ENCODE measurements at places on chromosomes 3 and 15.

DNA sequence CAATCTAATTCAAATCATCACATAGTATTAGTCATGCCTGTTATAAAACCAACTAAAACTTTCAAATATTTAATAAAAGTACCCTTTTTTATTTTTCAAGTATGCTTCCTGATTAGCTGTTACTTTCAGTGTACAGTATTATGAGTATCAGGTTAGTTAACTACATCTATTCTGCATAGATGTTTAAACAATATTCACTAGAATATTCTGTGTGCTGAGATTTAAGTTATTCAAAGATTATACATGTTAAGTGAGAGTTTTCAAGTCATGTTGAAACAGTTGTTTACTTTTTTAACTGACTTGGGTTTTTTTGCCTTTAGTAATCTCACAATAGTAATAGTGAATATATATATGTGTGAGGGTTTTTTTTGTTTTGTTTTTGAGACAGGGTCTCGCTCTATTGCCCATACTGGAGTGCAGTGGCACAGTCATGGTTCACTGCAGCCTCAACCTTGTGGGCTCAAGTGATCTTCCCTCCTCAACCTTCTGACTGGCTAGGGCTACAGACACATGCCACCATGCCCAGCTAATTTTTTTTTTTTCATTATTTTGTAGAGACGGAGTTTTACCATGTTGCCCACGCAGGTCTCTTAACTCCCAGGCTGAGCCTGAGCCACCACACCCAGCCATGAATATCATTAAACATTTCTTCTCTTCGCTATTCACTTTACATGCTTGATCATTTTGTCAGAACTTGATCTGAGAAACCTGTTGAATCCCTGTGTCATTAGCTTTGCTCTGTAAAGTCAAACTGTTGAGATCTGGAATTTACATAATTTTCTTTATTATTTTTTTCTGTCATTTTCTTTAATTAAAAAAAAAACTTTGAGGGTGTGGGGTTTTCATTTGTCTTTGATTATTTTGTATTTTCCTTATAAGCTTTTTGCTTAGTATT lies 286.2 kb upstream of the UBE2E1 start:
- no peak for DNase-seq

GRCh38 chr15:47743385-47743784 lies 26.1 kb downstream of the SEMA6D start:
- DNase-seq = no peak

DNA sequence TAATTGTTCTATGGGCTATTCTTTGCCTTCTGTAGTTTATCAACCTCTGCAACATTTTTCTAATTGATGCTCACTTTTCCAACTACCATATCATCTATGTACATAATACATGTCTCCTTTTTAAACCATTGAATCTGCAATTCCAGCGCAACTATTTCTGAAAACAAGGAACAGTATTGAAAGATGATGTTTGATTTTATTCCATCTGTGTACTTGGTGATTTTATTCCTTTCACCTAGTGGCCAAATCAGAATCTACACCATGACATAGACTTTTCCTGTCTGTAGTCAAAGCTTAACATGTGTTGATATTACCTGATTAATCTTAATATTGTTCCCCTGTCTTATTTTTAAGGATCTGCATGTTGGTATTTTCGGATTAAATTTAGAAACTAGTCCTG lies 13.0 kb downstream of the NKTR start:
- DNase-seq = no peak

- DNase-seq = no peak
Measured at GRCh38 chr3:138842483-138843188, 7.9 kb upstream of the PIK3CB start.

- no peak for DNase-seq
Measured at GRCh38 chr15:74958320-74958907, 1.8 kb upstream of the RPP25 start.

DNA sequence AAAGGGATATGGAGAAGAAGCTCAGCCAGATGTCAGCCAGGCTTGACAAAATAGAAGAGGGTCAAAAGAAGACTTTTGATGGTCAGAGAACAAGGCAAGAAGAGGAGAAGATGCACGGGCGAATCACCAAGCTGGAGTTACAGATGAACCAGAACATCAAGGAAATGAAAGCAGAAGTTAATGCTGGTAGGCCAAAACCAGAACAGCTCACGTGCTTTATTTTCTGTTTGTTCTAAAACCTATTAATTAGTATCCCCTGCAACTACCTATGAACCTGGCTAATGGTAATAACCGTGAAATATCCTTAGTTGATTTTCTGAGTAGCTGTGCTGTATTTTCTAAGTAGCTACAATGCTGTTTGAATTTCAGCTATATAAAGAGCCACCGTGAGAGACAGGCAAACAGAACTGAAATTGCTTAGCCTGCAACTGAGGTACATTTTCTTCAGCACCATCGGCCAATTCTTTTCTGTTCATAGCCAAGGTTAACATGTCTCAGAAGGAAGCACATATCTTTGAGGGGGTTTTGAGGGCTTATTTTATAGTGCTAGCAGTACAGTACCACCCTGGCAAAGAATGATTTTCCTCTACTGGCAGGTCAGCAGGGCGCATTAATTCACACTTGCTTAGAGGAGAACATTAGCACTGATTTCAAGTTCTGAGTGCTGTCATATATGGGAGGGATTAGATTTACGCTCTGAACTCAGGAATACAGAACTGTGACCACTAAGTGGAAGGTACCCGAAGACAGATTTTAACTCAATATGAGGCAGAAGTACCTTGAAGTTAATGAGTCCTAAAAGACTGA lies 78.9 kb downstream of the FAM81A start:
- no peak for DNase-seq

DNA sequence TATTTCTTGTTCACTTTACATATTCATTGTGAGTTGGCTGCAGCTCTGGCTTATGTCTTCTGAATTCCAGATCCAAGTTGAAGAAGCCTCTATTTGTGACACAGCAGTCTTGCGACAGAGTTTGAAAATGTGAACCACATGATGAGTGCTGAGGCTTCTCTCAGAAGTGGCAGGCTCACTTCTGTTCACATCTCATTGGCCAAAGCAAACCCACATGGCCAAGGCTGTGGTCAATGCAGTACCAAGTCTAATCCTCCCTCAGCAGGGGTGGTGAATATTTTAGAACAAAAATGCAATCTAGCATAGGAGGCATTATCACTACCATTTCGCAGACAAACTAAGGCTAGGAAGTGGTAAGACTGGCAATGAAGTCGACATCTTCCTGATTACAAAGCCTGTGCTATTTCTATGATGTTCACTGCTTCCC lies 45.2 kb downstream of the CDCP1 start:
- DNase-seq = no peak

DNA sequence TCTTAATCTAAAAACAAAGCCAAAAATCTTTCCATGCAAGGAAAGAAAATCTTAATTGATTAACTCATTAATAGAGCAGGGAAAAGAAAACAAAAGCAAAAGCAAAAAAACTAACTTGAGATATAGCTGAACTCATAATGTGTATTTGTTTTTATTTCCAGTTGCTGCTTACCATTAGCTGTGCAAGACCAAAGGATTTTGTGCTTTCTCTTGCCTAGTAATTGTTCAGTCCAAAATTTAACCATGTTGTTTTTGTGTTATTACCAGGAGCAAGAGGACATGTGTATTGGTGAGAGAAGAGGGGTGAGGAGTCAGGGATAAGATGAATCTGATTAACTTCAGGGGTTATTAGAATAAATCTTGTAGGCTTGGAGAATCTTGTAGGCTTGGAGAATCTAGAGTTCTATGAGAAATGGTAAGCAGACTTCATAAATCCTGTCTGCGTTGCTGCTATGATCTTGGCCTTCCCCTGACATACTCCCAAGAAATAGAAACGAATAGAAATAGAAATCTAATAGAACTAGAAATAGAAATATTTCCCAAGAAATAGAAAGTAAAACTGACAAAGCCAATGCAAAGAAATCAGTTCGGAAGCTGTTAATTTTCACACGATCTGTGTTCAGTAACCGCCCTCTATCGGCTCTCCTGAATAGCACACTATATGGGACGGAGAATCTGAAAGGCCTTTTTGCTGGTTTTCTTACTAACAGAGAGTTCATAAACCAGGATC lies 72.6 kb upstream of the TNFSF10 start:
- DNase-seq = no peak

- no peak for DNase-seq
Measured at GRCh38 chr15:95106801-95107200, 875.4 kb downstream of the MCTP2 start.

- DNase-seq = peak; percentile 72
Measured at GRCh38 chr3:169813757-169814517, 1.2 kb upstream of the LRRC34 start.

- no peak for DNase-seq
Measured at GRCh38 chr3:143280984-143281383, 161.4 kb downstream of the CHST2 start.

GRCh38 chr3:73868688-73869315 lies 244.1 kb upstream of the PDZRN3 start:
- DNase-seq = peak; percentile 53

GRCh38 chr3:73100741-73101559 lies 39.5 kb downstream of the EBLN2 start:
- DNase-seq = peak; percentile 44

GRCh38 chr3:66989860-66990696 lies 8.0 kb upstream of the KBTBD8 start:
- no peak for DNase-seq

GRCh38 chr3:95567346-95567745 lies 1247.0 kb upstream of the EPHA6 start:
- DNase-seq = no peak

DNA sequence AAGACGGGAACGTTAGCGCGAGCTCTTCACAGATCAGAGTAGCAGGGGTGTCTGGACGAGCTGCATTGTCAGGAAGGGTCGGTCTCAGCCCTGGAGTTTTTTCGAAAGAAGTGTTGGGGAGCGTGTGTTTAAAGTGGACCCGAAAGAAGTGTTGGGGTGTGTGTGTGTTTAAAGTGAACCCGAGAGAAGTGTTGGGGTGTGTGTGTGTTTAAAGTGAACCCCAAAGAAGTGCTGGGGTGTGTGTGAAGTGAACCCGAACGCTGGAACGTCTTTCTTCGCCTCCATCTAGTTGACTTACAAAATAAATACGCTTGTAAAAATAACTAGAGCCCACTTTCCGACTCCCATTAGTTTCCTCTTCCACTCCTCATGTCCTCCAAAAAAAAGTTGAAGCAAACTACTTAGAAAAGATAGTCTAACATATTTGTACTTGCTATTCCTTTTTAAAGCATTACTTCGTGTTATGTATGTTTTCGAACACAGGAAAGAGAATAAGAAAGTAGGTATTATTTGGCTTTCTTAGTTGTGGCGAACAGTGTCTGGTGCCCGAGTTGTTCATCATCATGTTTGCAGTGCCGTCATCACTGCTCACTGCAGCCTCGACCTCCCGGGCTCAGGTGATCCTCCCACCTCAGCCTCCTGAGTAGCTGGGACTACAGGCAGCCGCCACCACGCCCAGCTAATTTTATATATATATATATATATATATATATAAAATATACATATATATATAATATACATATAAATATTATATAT lies 1.0 kb downstream of the LRCH3 start:
- DNase-seq = no peak

- DNase-seq = peak; percentile 88
Measured at GRCh38 chr15:65981837-65982626, 112.7 kb downstream of the RAB11A start.

- DNase-seq = no peak
Measured at GRCh38 chr3:63864008-63864964, 619 bp downstream of the ATXN7 start.

GRCh38 chr3:193780397-193780796 lies 187.4 kb downstream of the OPA1 start:
- DNase-seq = no peak
